ENCODE measurements at places on chromosomes 1 and 21.

- DNase-seq: no peak
These were observed 1.9 kb upstream of the PIGV start for GRCh38 chr1:26785611-26786436.

GRCh38 chr1:114023377-114023776 is 44.1 kb downstream of the OLFML3 start:
- DNase-seq: no peak

DNA sequence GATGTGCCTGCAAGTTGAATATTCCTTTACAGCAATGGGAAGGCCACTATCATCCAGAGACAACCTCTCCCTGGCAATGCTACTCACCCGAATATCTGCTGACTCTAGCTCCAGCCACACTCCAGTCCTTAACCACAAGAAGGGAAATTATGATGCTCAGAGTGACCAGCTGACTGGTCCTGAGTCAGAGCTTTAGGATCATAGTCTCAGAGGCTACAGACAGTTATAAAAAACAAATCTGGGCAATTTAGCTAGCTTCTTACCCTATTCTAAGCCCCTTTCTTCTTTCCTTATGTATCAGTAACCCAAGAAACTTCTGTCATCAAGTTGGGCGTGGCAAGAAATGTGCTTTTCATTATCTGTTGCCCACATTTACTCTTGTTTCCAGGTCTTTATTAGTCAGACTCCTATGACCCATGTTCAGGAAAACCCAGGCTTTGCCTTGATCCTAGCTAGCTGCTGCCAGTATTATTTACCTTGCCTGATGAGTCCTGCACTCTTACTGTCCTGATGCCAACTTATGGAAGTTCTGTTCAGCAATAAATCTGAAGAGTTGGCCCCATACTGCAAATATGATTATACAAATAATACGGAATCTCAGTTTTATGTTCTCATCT is 207.0 kb downstream of the TTLL7 start:
- DNase-seq: no peak

DNA sequence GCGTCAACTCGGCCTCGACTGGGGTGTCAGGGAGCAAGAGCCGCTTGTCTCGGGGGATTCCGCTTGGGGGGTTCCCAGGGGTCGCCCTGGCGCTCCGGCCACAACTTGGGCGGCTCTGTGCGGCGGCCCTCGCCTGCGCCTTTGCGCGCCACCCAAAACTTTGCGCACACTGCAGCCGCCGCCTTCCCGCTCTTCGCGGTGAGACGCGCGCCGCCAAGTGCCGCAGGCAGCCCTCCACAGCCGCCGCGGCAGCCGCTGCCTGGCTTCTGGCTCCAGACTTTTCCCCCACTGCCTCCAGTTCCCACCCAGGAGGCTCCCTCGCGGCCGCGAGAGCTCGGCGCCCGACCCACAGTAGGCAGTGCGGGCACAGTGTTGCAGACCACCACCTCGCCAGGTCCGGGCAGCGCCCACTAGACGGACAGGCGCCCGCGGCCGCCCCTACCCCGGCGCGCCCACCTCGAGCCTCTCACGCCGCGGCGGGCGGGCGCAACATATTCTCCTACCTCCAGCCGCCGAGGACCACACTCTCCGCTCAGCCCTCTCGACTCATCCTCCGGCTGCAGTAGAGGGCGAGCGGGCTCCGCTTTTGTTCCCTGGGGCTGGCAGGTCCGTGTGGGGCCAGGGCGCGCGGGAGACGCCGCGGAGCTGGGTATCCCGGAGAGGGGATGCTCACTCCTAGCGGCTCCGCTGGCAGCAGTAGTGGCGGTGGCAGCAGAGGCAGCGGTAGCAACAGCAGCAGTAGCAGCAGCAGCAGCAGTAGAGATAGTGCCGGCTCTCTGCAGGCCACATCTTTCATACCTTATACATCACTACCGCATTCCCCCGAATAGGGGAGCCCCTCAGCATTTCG is 296.6 kb downstream of the OMA1 start:
- DNase-seq: no peak

DNA sequence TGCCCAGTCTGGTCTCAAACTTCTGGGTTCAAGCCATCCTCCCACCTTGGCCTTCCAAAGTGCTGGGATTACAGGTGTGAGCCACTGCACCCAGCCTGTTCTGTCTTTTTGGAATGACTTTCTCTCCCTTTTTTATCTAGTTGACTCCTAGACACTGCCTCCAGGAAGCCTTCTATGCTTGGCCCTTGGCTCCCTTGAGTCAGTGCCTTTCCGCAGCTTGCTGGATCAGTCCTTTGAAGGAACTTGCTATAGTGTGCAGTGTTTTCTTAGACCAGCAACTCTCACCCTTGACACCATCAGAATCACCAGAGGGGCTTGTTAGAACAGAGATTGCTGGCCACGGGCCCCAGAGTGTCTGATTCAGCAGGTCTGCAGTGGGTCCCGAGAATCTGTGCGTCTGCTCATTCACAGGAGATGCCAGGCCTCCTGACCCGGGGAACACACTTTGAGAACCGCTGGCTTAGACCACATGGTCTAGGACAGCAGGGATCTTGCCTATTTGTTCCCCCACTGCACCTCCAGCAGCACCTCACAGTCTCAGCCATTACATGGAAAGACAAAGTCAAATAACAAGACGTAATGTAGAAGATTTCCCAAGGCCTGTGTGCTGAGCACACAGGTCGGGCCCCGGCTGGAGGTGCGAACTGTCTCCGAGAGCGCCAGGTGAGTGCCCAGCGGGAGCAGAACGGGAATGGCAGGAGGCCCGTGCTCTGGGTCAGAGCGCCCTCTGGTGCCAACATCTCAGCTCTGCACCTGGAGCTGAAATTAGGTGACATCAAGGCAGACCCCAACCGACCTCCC is 27.4 kb upstream of the CTPS1 start:
- DNase-seq: peak; percentile 27
